ENCODE measurements at places on chromosomes 7 and 10.

GRCh38 chr10:22649390-22649841, 65.0 kb downstream of the PIP4K2A start:
- no peak for DNase-seq

GRCh38 chr7:92496876-92497275, 19.1 kb upstream of the ERVW-1 start:
- peak; percentile 12 for DNase-seq

- no peak for DNase-seq
Measured at GRCh38 chr7:27145914-27146412, 1.6 kb downstream of the HOXA6 start.

GRCh38 chr7:100825751-100826513, 1.4 kb downstream of the EPHB4 start:
- peak; percentile 17 for DNase-seq

DNA sequence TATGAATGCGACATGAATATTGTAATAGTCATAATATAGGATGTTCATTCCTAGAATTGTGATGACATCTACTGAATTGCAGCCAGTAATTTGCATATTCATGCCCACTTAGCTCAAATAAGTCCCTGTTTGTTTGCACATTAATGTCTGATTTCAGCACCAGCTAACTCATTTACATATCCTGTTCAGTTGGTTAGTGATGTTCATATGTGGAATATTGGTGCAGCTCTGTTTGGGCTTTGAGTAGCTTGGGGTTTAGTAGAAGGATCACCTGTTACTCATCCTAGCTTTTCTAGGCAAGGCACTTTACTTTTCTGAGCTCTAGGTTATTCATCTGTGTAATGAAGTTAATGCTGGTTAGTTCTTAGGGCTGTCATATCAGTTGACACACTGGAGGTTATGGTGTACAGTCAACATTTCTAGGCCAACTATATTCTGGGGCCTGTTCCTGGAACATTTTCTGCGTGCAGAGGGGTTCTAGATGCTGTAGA, 238.4 kb downstream of the EXOC4 start:
- DNase-seq = no peak

DNA sequence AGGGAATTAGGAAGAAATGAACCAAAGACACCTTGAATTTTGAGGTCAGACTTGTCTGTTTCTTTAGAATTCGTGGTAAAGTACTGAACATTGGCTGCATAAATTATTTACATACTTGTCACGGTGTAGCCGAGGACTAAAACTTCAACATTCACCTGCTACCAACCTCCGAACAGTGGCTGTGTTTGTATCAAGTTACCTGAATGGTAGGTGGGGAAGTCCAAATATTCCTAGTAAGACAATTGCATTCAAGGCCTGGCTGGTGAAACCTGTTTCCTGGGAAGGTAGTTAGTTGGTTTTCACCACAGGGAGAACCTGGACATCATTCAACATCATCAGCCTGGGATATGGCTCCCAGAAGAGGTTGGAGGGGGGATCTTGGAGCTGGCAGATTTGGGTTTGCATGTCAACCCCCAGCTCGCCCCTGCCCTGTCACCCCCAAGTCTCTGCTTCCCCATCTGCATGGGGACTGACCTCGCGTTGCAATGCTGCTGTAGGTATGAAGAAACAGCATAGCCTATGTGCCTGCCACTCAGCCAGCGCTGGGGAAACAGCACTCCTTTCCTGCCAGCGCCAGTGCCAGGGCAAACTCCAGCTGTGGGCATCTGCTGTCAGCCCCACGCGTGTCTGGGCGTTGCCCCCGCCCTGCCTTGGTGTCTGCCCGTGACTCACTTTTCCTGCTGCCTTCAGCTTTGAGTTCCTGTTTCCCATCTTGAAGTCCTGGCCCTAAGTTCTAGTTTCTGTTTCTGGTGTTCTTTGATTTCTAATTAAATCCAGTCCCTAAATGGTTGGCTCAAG, 12.7 kb upstream of the LARP4B start:
- DNase-seq = peak; percentile 48

DNA sequence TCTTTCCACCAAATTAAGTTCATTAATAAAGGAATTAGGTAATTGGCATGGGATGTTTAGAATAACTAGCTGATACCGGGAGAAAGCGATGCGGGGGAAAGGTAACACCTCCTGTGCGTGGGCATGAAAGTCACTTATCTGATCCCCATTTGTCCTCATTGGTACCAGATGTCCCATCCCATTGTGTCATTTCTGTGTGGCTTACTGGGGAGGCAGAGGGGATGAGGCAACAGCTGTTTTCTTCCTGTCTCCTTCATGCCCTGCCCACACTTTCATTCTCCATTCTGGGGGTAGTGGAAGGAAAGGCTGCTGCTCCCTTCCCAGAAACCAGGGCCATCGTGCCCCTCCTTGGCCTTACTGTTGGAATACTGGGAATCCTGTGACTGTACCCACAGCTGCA, 27.1 kb downstream of the EEPD1 start:
- no peak for DNase-seq

All from brain microvascular endothelial cell (primary cell).